ENCODE measurements at places on chromosomes 3 and 15.

DNA sequence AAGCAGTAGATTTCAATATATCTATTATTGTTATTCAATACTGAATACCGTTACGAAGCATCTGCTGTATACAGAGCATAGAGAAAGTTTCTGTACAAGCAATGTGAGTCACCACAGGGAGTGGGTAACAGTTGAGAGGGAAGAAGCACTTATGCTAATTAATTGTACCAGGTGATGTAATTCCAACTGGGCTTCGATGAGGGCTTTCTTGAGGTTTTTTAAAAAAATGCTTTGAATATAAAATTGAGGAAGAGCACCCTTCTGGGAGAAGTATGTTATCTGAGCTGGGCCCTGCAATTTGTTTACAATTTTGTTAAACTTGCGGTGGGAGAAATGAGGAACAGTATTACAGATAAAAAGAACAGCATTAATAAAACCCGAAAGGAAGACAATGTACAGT lies 197.9 kb downstream of the TPRG1 start:
- no peak for DNase-seq

DNA sequence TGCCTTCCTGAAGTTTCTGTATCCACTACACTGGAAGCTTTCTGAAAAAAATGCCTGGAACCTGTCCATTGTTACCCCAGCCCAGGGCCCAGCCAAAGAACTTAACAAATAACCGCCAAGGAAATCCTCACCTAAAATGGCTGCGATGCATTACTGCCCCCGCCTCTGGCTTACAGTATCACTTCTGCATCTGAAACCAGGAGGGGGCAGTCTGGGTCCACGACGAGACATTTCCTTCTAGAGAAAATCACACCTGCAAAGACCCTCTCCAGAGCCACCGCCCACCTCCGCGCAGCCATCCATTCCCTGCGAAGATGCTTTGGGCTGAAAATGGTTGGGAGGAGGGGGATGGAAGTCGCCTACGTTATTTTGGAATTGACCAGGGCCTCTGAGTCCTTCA lies 22.4 kb upstream of the CELF6 start:
- DNase-seq, result no peak

DNA sequence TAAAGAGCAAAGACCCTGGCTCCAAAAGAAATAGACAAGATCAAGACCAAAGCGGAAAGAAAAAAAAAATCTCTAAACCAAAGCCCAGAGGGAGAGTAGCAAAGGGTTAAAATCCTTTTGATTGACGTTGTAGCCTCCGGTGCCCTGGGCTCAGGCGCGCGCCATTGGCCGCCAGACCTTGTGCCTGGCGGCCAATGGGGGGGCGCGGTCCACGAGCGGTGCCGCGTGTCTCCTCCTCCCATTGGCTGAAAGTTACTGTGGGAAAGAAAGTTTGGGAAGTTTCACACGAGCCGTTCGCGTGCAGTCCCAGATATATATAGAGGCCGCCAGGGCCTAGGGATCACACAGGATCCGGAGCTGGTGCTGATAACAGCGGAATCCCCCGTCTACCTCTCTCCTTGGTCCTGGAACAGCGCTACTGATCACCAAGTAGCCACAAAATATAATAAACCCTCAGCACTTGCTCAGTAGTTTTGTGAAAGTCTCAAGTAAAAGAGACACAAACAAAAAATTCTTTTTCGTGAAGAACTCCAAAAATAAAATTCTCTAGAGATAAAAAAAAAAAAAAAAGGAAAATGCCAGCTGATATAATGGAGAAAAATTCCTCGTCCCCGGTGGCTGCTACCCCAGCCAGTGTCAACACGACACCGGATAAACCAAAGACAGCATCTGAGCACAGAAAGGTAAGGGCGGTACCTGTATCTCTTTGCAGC lies at the start of gene HES1:
TSS of gene HES1 (plus strand) at position 343 of the 713 bp plus-strand sequence. CDS start at position 576, 233 bp downstream.
- DNase-seq, result peak; percentile 97

DNA sequence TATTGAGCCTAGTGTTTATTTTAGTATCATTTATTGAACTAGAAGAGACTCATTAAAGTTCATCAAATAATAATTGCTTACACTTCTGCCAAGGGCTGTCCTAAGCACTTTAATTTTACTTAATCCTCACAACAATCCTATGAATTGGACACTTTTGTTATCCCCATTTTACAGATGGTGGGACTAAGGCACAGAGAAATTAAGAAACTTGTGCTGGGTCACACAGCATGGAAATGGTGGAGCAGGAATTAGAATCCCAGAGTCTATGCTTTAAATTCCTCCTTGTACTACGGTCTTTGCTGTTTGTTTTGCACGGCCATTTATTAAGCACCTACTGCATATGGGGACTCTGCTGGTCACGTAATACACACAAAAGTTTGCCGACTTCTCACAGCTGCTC lies 7.9 kb downstream of the ATP2B2 start:
- no peak for DNase-seq

DNA sequence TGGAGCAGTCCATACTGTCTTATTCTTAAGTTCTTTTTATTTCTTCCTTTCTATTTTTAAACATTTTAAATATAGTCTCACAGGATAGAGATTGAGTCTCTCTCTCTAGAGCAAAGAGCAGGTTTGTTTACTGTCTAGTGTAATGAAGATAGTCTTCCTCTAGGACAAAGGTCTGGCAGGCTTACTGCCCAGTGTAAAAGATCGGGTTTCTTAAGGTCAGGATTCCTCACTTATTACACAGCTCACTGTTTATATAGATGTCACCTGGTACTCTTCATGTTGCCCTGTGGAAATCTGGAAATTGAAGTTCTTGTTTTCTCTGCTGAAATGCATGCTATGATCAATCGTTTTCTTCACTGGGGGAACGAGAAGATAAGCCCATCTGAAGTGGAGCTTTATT lies 76.0 kb downstream of the ZBBX start:
- DNase-seq, result no peak

Measured in MM.1S (cell line).